ENCODE measurements at places on chromosomes 16 and 17. TPM values are rescaled to one million over a fixed set of nuclear protein-coding genes. Genes with fewer than 3 reads are reported as not detected.

The CLEC19A gene
- total RNA-seq, result not detected

- peak; percentile 13 for DNase-seq
These were observed 10.1 kb upstream of the CCL17 start for GRCh38 chr16:57394444-57394843.

- DNase-seq, result no peak
These were observed 3.9 kb upstream of the DNASE1L2 start for GRCh38 chr16:2232094-2232990.

DNA sequence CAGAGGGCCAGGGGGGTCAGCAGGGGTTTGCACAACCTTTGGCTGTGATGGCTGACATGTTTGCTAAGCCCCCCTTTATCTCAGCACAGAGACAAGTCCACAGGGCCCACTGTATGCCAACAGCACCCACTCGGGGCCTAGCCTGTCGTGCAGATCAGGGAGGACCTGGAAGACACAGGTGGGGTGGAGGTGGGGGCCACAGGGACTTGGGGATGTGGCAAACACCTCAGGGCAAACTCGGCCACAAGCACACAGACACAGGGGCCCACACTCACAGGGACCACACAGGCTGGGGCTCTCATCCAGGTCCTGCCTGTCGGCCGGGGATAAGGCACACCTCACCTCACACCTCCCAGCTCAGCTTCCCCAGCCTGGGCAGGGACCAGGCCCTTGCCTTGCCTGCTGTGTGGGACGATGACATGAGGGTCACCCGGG, 87.9 kb downstream of the C16orf78 start:
- no peak for DNase-seq

The FNDC8 gene
- total RNA-seq, result not detected

DNA sequence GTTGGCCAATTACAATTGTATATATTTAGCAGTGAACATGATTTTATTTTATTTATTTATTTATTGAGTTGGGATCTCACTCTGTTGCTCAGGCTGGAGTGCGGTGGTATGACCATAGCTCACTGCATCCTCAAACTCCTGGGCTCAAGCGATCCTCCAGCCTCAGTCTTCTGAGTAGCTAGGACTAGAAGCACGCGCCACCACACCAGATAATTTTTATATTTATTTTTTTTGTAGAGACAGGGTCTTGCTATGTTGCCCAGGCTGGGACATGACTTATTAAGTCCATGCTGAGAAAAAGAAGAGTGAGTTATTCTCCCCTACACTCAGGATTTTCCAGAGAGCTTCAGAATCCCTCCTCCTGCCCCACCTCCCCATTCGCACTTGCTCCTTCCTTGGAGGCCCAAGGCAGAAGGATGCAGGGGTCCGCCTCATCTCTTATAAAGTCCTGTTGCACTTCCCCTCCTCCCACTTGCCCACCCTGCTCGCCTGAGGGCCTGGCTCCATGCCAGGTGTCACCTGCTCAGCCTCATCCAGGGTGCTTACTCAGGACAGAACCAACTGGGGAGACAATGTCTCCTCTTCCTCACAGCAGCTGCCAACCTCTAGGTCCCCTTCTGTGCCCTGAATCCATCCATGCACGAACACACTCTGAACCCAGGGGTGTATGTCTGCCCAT, 16.1 kb upstream of the SP2 start:
- DNase-seq, result no peak

- DNase-seq, result no peak
These were observed 16.6 kb upstream of the CBX8 start for GRCh38 chr17:79813297-79814126.

GRCh38 chr17:16272111-16272840, 55.3 kb downstream of the PIGL start:
- DNase-seq, result no peak

DNA sequence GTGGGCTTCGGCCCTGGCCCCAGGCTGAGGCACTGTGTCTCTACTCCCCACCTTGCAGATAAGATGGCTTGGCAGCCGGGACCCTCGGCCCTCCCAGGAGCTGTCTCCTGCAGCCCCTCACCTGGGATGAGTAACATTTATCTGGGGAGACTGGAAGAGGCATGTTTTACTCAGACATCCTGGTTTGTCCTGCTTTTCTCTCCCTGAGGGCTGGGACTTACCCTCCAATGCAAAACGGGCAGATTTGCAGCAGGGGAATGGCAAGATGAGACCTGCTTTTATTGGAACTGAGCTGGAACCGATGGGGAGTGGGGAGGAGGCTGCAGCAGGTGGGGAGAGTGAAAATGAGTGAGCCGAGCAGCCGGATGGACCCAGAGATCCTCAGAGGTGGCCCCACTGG, 27.3 kb upstream of the UBE2G1 start:
- no peak for DNase-seq

The SDF2 gene
- total RNA-seq, result 57.4 TPM

- DNase-seq, result no peak
These were observed 477.5 kb downstream of the WWOX start for GRCh38 chr16:78576941-78577340.

The TBX4 gene
- total RNA-seq, result not detected

DNA sequence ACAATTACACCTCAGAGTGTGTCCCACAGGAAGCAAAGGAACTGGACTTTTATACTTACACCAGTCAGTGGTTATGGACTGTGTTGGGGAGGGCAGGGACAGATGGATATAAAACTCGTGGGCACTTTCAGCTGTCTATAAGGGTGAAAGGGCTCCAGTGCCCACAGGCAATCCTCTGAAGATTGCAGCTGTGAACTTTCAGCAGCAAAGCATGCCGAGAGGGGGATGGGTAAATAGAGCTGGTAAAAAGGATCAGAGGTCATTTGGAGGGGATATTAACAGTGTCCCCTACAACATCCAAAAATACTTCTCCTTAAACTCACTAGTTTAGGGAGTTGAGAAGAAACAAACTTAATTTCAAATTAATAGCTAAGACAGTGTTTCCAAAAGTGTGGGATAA, 13.3 kb upstream of the RFWD3 start:
- DNase-seq, result no peak

Data from fibroblast of villous mesenchyme (primary cell).